Activated CD4-positive, CD25-positive, alpha-beta regulatory T cell (primary cell): ENCODE measurements at places on chromosomes 2 and 18.
A peak's percentile ranks its signal among the peaks of the same experiment; 100 is the strongest.

DNA sequence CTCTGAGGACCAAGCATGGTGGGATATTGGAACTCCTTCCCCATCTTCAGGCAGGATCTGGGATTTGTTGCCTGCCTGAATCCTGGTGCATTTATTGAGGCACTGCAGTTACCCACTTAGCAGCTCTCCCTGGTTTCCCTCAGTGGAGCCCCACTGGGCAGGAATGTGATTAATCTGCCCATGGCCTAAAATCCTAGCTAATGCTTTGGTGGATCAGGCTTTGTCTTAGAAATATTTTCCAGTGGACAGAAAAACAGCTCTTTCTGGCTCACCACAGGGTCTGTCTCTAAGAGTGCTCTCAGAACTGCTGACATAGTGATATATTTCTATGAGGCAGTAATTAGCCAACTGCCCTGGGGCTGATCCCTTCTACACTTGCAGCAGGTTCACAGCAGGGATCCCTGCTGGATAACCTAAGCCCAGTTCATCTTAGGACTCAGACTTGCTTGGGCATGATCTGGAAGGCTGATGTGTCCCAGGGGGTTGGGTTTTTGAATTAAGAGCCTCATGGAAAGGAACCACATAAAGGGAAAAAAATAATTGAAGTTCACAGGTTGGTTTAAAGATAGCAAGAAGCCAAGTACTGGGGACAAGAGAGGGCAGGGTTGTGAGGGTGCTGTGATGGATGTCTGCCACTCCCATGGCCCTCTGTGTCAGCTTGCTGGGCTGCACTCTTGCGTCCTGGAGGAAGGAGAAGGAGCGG, 44.3 kb upstream of the ZDBF2 start:
- DNase-seq, result no peak

- no peak for DNase-seq
These were observed 2.4 kb downstream of the HNRNPLL start for GRCh38 chr2:38600242-38600891.

DNA sequence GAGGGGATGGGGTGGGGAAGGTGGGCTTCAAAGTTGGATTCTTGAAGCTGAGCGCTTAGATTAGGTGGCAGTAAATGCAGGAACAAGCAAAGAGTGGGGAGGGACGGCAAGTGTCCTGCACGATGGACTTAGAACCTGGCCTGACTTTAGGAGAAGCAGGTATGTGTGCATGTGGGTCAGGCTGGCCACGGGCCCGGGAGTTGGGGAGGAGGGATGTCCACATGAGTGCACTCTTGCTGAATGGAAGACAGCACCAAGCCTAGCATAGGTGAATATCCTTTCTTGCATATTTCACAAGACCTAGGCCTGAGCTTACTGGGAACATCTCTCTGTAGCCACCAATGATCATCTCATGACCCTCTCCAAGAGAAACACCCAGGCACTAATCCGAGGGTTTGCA, 96.1 kb downstream of the DDX1 start:
- no peak for DNase-seq

DNA sequence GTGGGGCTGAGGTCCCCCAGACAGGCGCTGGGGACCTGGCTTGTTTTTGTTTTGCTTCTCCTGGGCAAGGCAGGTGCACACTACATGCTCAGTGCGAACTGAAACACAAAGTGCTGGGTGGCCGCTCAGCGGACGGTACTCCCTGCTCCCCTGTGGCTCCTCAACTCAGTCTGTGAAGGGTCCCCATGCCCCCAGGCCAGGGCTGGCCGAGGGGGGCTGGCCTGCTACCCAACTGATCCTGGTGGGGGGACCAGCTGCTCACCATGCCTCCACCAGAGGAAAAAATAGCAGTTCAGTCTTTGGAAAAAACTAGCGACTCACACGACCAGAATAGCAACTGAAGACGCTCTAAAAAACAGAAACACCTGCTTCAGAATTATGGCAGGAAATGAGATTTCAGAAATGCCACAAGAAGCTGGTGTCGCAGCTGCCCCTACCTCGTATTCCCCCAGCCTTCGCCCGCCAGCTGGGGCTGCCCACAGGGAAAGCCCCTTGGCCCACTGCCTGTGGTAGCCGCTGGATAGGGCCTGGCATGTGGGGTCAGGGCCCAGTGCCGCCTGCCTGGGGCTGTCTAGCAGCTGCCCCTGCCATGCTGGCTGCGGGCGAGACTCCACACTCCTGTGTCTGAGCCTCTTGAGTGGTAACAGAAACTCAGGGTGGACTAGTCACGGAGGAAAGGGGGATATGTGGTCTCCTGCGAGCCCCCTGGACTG, 43.7 kb downstream of the MEX3C start:
- DNase-seq, result peak; percentile 12

DNA sequence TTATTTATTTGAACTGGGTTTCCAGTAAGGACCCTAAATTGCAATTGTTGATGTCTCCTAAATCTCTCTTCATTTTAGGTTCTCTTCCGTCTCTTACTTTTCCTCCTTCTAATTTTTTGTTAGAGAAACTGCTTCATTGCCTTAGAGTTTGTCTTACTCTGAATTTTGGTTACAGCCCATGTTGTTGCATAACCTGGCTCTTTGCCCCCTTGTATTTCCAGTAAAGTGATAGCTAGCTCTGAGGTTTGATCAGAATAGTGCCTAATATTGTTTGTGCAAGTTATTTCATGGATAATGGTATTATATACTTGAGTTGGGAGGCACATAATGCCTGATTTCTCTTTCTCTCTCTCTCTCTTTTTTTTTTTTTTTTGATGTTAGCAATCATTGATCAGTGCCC, 71.8 kb downstream of the MGAT5 start:
- no peak for DNase-seq

DNA sequence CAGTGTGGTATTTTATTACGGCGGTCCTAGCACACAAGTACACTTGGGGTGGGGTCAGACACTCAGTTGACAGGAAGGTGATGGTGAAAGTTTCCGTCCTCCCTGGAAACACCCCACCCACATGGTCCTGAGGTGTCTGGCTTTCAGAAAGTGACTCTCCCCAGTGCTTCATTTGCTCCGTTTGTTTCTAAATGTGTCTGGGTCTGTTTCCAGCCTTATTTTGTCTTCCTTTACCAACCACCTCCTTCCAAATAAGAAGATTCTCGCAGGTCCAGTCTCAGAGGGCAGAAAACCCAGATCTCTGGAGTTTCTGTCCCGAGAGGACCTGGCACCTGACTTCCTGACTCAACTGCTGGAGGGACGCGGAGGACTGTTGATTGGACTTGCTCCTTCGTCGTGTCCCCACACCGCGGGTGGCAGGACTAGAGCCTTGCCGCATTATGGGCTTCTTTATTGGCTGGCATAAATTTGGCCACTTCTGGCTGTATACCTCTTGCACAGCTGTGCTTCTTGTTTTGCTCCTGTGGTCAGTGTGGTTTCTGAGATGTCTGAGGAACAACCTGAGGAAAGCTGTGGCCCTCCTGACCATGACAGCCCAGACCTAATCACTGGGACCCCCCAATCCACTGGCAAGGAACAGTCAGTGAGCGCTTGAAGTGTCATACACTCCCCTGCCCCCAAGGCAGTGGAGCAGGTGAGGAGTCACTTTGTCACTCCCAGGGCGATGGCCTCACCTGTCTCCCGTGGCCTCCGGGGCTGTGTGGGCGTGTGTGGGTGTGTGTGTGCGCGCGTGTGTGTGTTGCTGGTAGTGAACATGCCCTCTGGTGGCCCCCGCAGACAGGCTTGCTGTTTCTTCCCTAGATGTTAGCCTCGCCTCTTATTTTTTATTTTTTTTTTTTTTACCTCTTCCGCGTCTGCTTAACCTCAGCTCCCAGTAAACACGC, 45.6 kb downstream of the MEX3C start:
- DNase-seq, result peak; percentile 61

GRCh38 chr2:9545502-9545901, 10.1 kb downstream of the ADAM17 start:
- DNase-seq, result no peak

DNA sequence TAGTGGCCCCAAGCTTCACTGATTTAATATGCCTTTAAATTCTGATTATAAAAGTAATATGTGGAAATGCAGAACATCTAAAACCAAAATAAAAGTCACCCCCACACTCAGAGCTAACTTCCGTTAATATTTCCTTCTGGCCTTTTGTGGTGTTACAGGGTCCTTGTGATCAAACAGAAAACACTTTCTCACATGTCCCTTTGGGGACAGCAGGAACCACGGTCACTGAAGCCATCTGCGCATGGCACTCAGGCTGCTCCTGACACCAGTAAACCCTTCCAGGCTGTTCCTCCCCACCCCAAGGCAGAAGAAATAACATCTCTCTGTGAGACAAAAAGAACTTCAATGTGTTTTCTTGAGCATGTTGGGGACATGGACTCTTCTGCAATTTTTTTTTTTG, 25.1 kb upstream of the GPR17 start:
- DNase-seq, result no peak

DNA sequence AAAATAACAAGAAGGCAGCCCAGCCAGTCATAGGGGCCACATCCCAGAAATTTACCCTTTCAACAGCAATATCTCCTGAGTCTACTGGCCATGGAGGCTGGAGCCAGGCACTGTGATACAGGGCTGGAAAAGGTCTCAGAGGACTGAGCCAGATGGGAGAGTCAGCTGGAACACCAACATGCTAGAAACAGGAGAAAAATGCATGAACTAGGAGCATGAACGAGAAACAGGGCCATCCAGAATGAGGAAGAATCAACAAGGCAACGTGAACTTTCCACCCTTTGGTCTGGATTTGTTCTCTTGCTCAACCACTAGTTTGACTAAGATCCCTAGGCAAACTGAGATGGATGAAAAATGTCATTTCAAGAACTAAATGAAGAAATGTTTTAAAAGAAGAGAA, 13.1 kb downstream of the PID1 start:
- no peak for DNase-seq

DNA sequence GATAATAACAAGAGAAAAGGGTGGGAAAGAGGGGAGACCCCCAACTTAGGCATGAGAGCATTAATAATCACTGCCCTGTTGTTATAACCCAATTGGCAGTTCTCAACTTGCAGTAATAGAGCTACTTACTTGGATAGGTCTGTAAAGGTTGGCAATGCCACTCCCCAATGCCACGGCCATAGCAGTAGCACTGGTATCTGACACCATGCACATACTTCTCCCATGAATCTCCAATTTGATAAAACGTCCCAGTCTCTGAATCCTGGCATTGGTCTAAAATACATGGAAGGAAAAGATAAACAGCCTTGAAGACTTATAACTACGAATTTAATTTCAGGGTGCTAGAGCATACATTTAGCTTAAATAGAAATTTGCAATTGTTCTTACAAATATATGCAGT, 16.8 kb downstream of the FN1 start:
- no peak for DNase-seq

GRCh38 chr2:128835342-128835855, 516.7 kb upstream of the HS6ST1 start:
- DNase-seq, result no peak

DNA sequence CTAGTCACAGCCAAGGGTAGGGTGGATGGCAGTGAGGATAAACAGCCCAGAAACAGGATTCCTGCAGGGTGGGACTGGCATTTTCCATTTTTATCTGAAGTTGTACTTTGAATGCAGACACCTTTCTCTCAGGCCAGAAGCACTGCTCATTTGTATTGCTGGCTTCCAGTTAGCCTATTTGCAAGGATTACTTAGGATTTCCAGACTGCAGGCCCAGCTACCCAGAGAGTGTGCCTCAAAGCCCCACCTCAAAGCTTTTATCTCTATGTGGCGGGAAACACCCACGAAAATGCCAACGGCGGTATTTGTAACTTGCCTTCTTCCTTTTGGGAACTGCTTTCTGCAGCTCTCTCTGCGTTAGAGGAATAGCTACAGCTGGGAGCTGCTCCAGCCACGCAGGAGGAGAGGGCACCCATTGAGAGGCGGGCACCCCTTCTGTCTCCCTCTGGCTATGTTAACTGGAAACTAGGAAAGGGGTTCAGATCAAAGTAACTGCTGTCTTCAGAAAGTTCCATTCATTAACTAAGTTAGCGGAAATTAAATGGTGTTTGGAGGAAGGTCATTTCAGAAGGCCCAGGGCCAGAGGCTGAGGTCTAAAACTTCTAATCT, 144.9 kb downstream of the TGIF1 start:
- DNase-seq, result no peak

GRCh38 chr2:119545754-119546446, 1.7 kb downstream of the CFAP221 start:
- no peak for DNase-seq

DNA sequence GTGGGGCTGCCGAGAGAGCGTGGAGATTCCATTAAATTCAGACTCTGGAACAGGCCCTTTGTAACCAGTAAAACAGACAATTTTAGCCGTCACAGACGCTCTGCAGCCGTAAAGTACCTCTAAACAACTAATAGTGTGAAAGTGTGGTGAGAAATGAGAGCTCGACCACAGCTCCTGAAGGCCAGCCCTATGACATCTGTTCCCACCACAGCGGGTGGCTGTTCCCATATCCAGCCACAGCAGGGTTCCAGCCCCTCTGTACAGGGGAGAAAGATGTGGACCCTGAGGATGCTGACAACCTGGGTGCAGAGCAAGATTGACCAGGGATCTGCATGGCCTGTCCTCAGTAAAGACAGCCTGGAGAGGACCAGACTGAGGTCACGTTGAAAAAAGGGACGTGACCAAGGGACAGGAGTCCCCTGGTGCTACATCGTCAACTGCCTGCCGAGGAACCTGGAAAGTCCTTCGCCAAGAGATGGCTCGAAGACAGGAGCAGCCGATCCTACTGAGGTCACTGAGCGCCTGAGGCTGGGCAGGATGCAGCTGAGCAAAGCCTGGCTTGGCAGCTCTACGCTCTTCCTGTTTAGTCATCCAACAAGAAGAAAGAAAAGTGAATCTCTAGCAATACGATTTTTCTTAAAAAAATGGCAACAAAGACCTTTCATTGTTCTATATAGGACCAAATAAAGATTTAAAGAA, 831.7 kb downstream of the RNF144A start:
- no peak for DNase-seq

- no peak for DNase-seq
These were observed 11.3 kb downstream of the WDR7 start for GRCh38 chr18:56662502-56662901.

DNA sequence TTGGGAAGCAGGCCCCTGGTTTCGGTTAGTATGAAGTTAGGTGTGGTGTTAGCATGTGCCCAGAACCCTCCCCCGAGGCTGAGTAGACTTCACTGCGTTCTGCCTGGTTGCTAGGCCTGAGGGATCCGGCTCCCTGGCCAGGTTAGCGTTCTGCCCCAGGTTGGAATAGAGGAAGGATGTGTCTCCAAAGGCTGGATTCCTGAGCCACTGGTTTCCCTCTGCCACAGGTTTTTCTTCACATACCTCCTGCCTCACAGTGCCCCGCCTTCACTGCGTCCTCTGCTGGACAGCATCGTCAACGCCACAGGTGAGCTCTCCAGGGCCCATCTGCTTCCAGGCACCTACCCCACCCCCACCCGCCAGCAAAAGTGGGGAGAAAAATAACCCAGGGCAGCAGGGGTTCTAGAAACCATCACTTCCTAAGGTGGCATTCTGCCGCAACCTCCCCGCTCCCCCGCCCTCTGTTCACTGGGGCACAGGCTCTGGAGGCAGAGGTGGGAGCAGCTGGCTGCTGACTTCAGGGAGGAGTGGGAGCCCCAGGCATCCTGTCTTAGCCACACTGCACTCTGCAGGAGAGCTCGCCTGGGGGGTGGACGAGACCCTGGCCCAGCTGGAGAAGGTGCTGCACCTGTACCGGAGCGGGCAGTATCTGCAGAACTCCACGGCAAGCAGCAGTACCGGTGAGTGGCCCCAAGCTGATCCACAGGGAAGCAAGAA, 7.1 kb downstream of the PKDCC start:
- DNase-seq, result no peak
